ENCODE measurements at places on chromosomes 6 and 20.

DNA sequence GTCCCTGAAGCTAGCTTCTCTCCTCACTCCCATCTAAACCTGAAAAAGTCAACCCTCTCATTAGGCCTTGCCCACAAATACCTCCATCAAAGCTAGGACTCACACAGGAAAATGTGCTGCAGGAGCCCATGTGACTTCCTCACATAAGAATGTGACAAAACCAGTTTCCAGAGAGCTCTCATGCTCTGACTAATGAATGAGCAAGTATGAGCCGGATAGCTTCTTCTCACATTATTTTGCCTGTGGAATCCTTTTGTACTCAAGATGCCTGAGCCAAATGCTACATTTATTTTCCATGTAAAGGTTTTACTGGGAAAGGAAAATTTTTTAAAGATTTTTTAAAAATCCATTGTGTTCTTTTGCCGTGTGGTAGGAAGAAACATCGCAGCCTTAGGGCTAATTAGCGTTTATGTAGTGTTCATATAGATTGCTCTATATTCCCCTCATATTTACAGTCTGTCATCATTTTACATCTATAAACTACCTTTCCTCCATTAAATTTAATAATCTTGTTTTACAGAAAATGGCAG lies 68.6 kb upstream of the CCN6 start:
- DNase-seq, result no peak

DNA sequence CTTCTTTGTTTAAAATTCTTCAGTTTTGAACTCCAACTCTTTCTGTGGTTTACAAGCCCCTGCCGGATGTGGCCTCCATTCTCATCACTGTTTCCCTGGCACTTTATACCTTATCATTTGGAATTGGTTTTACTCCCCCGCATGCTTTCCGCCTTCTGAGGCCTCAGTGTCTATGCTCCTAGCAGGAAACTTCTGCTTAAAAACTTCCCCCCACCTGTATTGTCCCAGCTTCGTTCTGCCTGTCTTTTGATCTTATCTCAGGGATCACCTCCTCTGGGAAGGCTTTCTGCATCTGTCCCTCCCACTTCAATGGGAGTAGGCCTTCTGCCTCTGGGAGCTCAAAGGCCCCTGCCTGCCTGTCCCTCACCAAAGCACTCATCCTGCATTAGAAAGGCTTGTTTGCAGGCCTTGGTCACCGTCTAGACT lies 3.4 kb upstream of the ANGPT4 start:
- no peak for DNase-seq

- DNase-seq, result no peak
Measured at GRCh38 chr6:35476004-35476403, 7.8 kb downstream of the RPL10A start.

GRCh38 chr6:106000935-106001334 lies 85.2 kb upstream of the PRDM1 start:
- DNase-seq, result no peak

- no peak for DNase-seq
Measured at GRCh38 chr6:64996301-64996700, 710.7 kb downstream of the EYS start.

DNA sequence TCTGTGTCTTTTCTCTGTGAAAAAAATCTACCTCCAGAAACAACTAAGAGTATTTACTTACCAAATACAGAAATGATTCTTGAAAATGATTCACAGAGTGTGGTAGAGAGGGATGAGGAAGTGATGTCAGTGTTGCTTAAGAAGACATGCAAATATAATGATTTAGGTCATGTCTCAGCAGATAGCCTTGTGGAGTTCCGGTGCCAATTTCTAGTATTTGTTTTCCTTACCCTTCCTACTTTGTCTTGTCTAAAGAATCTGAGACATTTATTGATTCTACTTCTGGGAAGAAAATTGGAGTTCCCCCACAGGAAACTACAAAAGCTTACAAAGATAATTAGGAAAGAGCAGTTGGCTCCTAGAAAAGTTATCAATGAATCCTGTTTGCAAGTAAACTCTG lies 68.8 kb downstream of the GJA1 start:
- DNase-seq, result no peak

GRCh38 chr6:161745594-161746141 lies 471.8 kb upstream of the AGPAT4 start:
- no peak for DNase-seq

GRCh38 chr6:508614-509013 lies 117.1 kb downstream of the IRF4 start:
- no peak for DNase-seq

DNA sequence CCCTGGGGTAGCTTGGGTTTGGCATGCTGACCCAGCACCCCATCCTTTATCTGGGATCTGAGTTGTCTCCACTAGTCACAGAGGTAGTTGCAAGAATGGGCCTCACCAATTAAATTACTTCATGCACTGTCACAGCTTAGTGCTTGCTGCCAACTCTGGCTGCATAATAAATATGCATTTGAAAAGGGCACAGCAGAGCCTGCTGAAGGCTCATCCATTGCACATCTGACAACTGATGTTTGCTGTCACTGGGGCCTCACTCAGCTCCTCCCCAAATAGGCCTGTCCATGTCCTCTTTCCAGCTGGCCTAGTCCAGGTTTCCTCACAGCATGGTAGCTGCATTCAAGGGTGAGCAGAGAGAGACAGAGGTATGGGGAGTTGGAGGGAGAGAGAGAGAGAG lies 13.3 kb upstream of the NXT1 start:
- DNase-seq, result no peak

DNA sequence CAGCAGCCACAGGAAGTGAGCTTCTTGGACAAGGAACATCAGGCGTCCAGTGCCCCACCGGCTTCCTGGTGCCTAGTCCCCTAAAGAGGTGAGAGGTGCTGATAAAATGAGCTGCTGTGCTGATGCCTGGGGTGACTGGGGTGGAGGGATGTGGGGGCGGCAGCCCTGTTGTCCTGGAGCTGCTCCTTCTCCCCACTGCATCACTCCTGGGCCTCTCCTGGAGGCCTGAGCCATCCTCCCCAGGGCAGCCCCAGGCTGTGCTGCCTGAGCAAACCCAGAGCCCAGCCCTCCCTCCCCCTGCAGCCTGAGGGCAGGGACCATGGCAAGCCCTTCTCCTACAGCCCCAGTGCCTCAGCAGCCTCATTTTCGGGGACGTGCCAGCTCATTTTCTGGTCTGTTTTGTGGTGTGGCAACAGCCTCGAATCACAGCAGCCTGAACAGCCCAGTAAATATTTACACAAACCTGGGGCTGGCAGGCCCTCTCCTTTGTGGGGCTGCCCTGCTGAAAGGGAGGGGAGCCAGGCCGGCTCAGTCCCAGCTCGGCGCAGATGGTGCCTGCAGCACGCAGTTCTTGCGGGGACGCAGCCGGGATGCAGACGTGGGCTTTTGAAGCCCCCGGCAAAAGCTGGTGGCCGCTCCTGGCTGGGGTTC lies 259.9 kb downstream of the DLL1 start:
- no peak for DNase-seq

GRCh38 chr6:73699676-73700459 lies 3.9 kb downstream of the CD109 start:
- DNase-seq, result no peak

DNA sequence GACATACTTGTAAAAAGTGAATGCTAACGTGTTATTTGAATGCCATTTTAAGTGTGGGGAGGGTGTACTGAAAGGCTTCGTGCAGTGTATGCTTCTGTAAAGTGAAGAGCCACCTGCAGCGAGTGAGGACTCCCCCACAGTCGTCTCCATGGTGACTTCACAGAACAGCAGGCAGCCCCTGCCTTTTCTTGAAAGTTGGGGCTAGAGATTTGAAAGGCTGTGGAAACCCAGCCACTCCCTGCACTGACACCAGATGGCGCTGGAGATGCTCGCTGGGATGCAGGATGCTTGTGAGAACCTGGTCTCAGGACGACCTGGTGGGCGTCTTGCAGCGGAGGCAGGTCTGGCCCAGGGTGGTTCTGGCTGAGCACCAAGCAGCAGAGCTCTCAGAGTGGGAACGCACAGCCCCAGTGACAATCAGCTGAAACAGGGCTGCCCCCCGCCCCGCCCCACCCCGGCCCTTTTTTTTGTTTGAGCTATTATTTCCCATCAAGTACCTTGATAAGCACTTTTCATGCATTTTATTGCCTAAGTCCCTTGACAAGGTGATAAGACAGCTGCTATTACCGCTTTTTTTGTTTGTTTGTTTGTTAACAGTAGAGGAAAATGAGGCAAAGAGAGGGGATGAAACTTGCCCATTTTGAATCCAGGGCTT lies 150.3 kb downstream of the SYCP2 start:
- DNase-seq, result peak; percentile 9

DNA sequence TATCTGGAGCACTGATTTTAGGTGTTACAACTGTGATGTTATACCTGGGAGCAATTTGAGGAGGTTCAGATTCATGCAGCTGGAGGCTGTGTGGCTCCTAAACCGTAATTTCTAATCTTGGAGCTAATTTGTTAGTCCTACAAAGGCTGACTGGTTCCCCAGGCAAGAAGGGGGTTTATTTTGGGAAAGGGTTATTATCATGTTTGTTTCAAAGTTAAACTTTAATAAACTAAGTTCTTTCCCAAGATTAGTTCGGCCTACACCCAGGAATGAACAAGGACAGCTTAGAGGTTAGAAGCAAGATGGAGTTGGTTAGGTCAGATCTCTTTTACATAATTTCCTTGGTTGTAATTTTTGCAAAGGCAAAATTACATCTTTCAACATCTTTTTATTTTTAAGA lies 135.8 kb downstream of the MYO6 start:
- no peak for DNase-seq

DNA sequence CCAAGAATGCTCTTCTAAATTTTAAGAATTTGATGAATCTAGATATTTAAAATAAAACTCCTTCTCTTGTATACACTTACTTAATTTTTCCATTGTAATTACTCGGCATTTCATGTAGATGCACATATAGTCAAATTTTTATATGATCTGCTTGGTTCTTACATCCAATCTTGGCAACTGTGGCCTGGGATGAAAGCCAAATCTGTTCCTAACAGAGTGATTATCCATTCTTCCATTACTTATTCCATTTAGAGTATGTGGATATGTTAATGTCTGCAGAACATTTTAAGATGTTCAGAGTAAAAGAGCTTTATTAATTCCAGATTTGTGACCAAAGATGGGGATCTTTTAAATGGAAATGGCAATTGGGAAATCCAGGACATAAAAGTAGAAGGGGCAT lies 144.1 kb upstream of the PDE7B start:
- no peak for DNase-seq

GRCh38 chr20:12199703-12200102 lies 282.0 kb downstream of the BTBD3 start:
- DNase-seq, result no peak

DNA sequence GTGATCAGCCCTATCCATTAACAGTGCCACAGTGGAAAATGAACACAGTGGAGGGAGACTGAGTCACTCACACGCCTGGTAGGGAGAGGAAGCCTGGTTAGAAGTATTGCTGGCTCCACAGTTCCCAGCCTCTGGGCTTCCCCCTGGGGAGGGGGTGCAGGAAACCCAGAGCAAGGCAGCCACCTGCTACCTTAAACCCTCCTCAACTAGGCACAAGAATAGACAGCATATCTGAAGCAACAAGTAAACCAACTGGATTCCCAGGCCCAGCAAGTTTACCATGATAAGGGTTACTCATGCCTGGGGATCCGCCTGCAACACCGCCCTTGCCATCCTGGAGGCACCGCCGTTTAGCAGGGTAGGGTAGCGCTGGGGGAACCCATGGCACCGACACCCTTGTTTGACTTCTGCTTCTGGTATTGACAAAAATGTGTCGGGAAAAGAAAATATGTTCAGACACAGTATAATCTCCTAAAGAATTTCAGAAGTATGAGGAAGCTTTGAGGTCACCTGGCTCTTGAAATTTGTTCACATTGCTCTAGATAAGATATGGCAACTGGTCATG lies 38.3 kb downstream of the SLC22A23 start:
- DNase-seq, result no peak

- DNase-seq, result peak; percentile 69
Measured at GRCh38 chr20:5788385-5788895, 38.2 kb downstream of the SHLD1 start.

DNA sequence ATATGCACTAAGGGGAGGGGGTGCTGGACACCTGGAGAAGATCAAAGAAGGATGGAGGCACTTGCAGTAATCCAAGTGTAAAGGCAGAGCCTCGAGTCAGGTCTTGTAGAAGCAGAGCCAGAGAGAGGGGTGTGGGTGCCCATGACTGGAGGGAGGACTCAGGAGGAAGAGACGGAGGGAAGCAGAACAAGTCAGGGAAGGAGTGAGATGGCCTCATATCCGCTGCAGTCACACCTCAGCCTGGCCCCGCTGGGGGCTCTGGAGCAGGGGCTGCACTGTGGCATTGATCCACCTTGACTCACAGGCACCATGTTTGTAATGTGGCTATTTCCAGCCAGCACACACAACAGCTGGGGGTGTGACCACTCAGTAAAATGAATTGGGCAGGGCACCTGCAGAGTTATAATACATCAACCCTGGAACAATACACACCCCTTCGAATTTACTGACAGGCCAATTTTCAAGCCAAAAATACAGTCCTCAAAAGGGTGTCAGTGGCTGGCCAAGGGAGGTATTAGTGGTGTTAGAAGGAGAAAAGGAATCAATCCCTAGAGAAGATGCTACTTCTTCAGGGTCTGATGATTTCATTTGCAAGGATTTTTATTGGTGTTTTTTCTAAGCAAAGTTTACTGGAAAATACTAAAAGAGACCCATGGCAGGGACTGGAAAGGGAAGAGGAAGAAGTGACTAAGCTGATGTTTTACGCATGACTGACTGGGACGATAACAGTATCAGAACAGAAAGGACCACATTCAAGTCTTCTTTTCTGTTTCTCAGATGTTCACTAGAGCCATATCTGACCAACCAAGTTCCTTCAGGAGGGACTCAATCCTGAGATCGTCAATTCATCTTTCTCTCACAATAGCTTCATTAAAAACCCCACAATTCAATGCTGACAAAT lies 18.9 kb upstream of the NXT1 start:
- DNase-seq, result no peak

DNA sequence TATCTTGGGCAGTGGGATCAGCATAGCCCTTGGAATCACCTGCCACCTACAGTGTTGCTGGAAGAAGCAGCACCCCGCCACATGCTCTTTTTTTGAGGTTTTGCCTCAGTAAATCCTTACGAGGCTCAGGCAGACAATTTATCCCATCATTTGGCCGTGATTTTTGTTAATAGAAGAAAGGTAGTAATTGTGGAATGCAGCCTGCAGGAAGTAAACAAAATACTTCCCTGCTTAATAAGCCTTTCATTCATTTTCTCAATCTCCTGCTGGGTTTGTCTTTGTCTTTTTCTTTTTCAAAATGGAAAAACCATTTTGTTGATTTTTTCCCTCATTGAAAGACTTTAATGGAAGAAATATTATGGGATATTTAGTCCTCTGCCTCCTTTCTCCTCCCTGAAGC lies 93.7 kb upstream of the CD83 start:
- DNase-seq, result no peak

- no peak for DNase-seq
Measured at GRCh38 chr20:36541768-36542488, 609 bp downstream of the MYL9 start.
